Stimulated activated CD8-positive, alpha-beta memory T cell treated with anti-CD3 and anti-CD28 coated beads, Interleukin-4, amount 100 ng/mL, for 4 hours (primary cell): ENCODE measurements at places on chromosomes 5 and 9.

GRCh38 chr5:113463032-113463431, 25.2 kb downstream of the MCC start:
- DNase-seq, result no peak

DNA sequence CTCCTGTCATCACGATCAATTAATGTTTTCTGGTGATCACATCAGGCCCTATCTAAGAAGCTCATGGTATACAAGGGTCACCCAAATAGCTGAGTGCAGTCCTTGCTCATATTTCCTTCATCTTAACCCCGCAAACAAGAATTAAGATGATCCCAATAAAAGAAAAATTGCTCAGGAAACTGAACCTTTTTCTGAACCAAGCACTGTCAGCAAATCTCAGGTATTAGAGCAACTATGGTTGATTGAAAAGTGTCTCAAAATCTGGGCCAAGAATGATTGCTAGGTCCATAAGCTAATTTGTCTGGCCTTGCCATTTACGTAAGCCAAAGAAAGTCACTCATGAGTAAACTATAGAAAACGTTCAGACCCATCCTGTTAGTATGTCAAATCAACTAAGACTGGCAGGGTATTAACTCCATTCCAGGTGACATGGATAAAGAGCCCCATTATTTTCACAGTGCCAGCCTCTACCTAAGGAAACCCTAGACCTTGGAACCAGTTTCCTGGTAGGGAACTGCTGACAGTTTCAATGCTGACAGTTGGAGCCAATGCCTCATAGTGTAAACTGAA, 209.3 kb downstream of the DEPDC1B start:
- DNase-seq, result no peak

DNA sequence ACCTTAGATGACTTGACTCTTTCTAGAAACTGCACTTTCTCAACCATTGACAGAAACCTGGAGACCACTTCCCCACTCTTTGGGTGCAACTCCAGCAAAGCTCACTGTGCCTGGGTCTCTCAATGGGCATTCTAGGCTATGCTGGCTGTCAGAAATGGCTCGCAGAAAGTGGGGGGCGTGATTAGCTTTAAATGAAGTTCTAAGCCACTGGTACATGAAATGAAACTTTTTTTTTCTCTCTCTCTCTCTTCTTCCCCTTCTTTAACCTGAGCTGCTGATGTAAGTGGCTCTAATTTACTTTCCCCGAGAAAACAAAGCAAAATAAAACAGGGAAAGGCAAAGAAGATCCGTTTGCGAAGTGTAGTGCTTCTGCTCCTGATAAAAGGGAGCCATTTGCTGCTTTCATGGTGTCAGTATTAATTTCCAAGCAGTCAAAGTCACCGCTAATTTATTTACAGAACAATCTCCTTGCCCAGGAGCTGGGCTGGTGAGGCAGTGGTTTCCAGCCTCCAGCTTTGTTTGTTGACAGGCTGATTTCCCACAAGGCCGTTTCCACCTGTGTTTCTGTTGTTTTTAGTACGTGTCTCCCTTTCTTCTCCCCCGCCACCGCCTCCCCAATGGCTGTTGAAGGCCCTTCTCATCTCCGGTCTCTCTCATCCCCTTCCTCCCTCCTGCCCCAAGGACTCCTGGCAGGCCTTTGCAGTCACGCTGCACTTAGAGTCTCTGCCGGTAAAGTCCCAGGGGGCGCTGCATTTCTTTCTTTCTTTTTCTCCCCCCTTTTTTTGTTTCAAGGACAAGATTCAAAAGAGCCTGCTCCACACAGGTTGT, 422.9 kb downstream of the EBF1 start:
- DNase-seq, result no peak

DNA sequence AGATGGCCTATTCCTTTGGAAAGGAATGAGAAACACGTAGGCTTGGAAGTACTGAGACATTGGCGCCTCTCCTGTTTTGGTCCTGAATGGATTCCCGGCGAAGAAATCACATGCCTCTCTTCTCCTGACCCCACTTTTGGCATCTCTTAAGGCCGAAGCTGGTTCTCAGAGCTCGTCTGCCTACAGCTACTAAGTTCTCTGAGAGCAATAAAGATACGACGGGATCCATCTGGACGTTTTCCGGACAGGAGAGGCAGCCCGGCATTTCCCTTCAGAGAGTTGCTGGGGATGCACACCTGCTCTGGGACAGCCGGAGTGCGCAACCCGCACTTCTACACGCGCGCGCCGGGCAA, 336.8 kb upstream of the PUM3 start:
- no peak for DNase-seq

DNA sequence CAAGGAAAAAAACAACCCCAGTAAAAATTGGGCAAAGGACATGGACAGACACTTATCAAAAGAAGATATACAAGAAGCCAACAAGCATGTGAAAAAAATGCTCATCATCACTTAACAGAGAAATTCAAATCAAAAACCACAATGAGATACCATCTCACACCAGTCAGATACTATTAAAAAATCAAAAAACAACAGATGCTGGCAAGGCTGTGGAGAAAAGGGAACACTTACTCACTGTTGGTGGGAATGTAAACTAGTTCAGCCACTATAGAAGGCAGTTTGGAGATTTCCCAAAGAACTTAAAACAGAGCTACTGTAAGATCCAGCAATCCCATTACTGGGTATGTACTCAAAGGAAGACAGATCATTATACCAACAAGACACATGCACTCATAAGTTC, 157.4 kb downstream of the EDIL3 start:
- no peak for DNase-seq

GRCh38 chr5:128093368-128093767, 9.8 kb downstream of the SLC12A2 start:
- DNase-seq, result no peak

DNA sequence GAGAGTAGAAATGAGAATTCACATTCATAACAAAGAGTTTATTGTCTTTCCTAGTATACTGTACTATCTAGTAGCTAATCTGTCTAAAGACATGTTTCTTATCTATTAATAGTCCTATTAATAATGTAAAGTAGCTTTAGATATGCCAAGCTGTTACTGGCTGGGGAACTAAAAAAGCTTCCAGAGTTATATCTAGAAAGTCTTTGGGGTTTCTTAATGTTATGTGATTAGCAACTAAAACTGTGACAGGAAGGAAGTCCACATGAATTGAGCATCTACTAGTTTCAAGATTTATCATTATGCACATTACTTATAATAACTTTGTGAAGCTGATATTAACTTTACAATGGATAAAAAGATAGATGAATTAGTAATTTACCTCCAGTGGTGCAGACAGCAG, 122.7 kb upstream of the CDKN2B start:
- DNase-seq, result no peak

GRCh38 chr9:126499005-126499910, 114.5 kb upstream of the LMX1B start:
- no peak for DNase-seq

- no peak for DNase-seq
These were observed 181.8 kb upstream of the ELL2 start for GRCh38 chr5:96143450-96143849.

- DNase-seq, result no peak
These were observed 55.8 kb upstream of the ABL1 start for GRCh38 chr9:130779153-130779855.

- DNase-seq, result no peak
These were observed 95.0 kb downstream of the ADAMTSL1 start for GRCh38 chr9:18568973-18569372.

DNA sequence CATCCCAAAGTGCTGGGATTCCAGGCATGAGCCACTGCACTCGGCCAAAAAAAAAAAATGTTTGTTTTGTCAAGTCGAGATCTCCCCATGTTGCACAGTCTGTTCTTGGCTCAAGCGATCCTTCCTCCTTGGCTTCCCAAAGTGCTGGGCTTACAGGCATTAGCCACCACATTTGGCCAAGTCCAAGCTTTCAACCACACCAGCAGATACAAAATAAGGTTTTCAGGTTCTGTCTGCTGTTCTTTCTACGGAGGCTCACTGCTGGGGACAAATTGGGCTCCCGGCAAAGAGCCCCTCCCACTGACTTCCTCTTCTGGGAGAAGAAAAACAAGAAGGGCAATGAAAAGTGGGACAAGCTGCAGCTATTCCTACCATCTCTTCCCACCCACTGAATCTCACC, 37.6 kb upstream of the GGTA1 start:
- no peak for DNase-seq

DNA sequence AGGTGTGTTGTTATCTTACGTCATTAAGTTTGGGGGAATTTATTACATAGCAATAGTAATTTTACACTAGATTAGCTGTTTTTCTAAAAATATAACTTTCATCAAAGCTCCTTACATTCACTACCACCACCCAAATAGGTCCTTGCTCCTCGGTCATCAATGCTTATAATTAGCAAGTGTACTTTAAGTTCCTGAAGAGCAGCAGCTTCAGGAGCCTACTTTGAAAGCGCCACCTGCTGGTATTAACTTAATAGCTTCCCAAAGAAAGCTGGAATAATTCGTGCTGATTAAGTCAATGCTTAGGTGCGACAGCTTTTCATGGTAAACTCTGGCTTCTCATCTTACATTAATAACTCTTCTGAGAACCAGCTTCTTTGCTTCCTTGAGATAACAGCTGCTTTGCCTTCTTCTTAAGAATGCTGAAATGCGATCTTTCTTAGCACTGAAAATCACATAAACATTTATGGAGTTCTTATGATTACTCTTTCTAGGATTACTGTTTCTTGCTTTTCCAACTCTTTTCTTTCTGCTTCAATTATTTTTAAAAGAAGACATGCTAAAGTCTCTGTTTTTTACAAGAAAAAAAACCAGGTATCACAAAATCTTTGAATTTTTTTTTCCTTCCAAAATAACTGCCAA, 10.0 kb upstream of the C5 start:
- no peak for DNase-seq
